ENCODE measurements at places on chromosomes 1 and 21.

DNA sequence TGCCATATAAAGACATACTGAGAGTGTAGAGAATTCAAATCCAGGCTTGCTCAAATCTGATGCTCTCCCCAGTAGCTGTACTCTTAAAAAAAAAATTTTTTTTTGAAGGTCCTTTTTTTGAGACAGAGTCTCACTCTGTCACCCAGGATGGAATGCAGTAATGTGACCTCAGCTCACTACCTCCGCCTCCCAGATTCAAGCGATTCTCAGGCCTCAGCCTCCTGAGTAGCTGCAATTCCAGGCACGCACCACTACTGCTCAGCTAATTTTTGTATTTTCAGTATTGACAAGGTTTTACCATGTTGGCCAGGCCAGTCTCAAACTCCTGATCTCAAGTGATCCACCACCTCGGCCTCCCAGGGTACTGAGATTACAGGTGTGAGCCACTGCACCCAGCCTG, 28.7 kb downstream of the STYXL2 start:
- DNase-seq: no peak

DNA sequence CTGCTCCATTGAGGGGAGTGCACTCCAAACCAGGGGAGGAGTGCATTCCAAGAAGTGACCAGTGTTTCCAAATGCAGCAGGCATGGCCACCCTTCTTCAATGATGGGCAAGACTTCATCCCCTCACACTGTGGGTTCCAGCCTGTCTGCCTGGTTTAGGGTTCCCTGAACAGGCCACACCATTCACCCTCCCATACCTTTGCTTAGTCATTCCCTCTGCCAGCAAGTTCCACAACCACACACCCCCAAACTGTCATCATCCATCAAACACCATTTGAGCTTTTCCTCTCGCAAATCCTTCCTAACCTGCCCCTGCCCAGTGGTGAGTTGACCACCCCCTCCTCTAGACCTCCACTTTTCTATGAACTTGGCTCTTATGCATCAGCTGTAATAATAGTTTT, 116.0 kb downstream of the PLPP3 start:
- DNase-seq: no peak

DNA sequence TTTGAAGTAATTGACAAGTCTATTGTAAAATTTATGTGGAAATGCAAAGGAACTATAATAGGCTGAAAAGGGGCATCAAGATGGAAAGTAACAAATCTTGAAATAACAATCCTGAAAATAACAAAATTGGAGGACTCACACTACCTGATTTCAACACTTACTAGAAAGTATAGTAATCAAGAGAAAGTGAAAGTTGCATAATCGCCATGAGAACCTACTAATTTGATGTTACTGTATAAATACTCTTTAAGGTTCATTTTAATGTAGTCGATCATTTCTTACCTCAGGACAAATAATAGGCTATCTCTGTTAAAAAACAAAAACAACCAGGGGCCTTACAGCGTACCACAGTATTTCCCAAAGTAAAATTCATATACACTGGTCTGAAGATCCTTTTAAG, 71.7 kb downstream of the EDEM3 start:
- DNase-seq: no peak

- no peak for DNase-seq
Measured at GRCh38 chr1:27005166-27005530, 7.5 kb downstream of the TENT5B start.

DNA sequence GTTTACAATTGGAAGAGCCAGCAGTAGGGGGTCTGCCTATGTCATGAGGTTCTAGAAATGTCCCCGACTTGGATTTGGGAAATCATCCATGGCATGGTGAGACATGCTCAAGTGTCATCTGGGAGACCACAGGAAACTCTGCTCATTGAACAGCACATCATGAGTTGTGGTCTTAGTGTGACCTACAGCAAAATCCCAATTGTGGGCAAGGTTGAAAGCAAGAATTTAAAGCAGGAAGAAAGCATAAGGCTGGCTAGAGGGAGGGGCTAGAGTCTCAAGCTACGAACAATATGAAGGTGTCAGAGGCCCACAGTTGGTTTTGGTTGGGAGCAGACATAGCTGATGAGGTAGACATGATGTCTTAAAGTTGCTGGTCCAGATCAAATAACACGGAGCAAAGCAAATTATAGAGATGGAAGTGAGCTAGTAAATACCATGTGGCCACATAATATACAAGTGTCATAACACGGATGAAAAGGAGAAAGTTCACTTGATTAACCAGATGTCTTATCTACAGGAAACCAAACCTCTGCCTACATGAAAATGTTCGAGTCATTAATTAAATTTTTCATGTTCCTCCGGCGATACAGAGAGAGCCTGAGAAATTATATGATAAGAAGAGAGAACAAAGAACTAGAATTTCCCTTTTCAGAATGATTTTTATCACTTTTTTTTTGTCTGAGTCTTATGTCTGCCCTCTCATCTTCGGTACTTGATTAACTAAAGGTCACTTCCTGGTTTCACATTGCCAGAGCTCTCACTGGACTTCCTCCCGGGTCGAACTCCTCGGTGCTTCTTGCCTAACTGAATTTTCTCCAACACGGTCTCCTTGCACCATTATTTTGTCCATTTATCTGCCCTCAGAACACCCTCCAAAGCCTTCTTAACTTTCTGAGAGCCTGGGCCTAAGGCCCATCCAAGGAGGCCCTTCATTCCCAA, 67.5 kb upstream of the DUSP10 start:
- DNase-seq: no peak
